ENCODE measurements at places on chromosomes 6 and 20.

DNA sequence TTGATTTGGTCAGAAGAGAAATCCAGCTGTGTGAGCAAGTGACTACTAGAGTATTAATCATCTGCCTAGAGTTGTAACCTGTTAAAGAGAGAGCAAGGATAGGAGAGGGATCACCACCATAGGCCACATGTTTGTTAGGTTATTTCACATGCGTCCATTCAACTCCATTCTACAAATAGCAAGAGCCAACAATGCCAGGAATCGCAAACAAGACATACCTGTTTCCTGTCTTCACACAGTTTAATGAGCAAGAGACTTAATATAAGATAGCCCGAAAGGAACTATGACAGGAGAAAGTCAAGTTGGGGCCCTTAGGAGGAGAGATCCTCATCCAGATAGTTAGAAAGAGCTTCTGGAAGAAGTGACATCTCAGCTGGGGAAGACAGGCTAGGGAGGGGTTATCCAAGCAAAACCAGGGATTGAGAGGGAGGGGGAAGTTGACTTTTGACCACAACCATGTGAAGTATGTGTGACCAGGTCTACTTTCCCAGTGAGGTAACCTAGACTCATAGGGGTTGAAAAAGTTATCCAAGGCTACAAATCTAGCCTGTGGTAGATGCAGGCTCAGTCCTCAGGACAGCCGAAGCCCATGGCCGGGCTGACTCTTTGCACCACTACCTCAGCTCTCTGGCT lies 147.4 kb downstream of the ALDH8A1 start:
- DNase-seq = no peak

GRCh38 chr6:85134172-85134571 lies 315.7 kb upstream of the NT5E start:
- no peak for DNase-seq

DNA sequence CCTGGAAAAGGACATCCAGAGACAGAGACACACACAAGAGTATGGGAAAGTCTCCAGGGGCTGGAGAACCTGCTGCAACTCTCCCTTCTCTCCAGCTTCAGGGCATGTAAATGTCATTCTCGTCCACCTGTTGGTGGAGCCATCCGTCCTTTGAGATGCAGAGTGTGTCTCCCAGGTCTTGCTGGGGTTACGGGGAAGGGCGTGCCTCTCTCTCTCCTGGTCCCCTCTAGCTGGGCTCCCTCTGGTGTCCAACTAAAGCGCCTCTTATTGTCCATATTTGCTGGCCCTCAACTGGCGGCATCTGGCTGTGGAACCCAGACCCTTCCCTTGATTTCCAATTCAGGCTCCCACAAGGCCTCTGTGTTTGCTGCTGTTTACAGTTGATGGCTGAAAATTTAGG lies 244.1 kb downstream of the BMP7 start:
- no peak for DNase-seq

GRCh38 chr6:44892579-44892978 lies 435.6 kb upstream of the RUNX2 start:
- no peak for DNase-seq

GRCh38 chr20:43442282-43442880 lies 15.3 kb upstream of the SRSF6 start:
- DNase-seq = no peak

DNA sequence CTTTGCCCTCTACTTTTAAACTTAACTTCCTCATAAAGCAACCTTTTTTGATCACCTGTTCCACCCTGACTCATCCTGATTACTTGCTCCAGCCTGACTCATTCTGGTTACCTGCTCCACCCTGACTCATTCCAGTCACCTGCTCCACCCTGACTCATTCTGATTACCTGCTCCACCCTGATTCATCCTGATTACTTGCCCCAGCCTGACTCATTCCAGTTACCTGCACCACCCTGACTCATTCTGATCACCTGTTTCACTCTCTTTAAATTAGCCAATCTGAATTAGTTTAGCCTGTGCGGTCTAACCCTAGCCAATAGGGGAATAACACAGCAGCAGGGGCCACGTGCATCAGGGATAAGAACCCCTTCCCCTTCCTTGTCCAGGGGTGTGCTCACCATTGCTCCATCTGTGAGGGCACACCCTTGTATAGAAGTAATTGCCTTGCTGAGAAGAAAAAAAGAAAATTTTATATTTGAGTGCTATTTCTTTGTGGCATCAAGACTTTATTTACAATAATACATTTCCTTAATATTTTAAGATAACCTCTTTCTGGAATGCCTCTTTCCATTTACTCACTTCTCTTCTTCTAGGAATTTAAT lies 17.9 kb downstream of the HLA-G start:
- no peak for DNase-seq

Data from activated T-helper 1 cell treated with anti-CD3 and anti-CD28 coated beads, Interleukin-2, amount 50 U/mL, for 16 hours (primary cell).